ENCODE measurements at places on chromosomes 5 and 9. TPM values are rescaled to one million over a fixed set of nuclear protein-coding genes. Genes with fewer than 3 reads are reported as not detected.

DNA sequence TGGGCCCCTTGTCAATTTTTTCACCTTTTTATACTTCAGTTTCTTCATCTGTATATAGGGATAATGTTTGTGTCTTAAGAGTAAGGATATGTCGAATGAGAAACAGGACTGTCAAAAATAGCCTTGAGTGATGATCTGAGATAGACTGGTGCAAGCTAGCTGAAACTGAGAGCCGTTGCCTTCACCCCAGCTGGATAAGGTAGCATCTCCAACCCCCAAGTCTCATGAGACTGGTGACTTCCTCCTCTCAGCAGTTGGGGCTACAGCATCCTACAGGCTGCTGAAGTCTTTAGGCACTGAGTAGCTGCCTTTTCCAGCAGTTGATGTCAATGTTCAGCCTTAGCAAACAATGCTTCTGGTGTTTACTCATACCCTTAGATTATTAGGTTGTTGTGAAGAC, 330.2 kb downstream of the OSTF1 start:
- no peak overlapping the region for H3K27ac ChIP-seq
- no peak overlapping the region for H3K4me3 ChIP-seq
- no peaks in the 10 kb centered on the region for H3K27me3 ChIP-seq
- no peak for DNase-seq
- H3K4me1 ChIP-seq = no peaks in the 10 kb centered on the region

DNA sequence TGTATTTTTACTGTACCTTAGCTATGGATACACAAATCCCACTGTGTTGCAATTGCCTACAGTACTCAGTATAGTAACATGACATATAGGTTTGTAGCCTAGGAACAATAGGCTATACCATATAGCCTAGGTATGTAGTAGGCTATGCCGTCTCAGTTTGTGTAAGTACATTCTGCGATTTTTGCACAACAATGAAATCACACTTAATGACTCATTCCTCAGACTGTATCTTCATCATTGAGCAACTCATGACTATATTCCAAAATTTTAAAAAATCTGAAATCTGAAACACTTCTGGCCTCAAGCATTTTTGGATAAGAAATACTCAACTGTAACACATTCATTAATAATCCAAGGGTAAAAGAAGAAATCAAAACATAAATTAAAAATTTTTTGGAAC, 666.8 kb upstream of the GRAMD2B start:
- no peak overlapping the region for H3K4me3 ChIP-seq
- no peak overlapping the region for H3K27ac ChIP-seq
- H3K36me3 ChIP-seq = no peaks in the 10 kb centered on the region
- no peaks in the 10 kb centered on the region for H3K27me3 ChIP-seq
- peaks cover 10% of the 10 kb centered on the region for H3K4me1 ChIP-seq

DNA sequence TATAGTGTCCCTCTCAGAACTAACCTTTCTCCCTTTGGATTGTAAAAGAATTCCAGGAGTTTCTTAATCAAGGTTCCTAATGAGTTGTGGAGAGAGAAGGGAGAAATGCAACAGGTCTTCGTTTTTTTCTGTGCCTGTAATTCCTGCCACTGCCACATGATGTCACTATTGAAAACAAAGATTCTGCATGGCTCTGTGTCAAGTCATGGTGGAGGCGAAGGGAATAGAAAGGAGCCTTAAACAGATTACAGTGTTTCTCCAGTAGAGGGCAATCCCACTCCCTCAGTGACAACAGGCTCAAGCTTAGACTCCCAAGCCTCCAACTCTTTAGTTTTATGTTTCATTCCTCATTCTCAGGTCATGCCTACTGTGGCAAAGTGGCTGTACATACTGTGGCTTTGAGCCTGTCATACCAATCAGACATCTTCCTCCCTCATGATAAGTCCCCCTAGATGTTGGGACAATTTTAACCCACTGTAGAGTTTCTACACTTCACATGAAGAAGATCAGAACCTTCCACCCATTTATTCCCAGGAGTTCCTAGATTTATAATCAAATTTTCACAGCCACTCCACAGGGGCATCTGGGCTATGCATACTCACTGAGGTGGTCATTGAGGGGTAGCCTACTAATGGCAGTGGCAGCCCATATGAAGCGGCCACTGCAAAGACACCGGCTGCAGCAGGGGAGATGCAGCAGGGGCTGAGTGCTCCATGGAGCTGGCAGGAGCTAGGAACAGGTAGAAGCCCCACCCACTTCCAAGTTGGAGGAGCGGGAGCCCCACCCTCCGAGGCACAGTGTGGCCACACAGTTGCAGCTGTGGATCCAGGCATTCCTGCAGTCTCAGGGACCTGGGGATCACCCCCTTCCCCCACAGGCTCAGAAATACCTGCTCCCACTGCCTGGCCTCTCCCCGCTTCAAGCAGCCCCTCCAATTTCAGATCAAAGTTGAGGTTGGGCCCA, 97.4 kb upstream of the TRIM32 start:
- H3K27me3 ChIP-seq = no peaks in the 10 kb centered on the region
- no peaks in the 10 kb centered on the region for H3K36me3 ChIP-seq
- peaks cover 5% of the 10 kb centered on the region for H3K4me1 ChIP-seq

DNA sequence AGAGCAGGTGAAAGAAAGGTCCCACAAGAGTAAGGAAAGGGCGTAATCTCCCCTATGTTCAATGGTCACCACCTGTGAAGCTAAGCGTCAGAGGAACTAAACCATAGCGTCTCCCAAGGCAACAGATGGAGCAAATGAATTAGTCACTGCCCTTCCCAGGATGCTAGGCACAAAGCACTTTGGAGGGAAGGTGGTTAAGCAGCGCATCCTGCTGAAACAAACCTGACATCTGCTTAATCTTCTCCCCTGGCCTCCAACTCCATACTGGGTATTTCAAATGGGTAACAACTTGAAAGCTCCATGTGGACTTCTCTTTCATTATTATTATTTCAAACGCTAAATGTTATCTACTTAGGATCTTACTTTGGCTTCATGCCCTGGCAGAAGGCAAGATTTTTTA, 227.3 kb downstream of the MLLT3 start:
- no peak overlapping the region for H3K27ac ChIP-seq
- H3K4me1 ChIP-seq = no peaks in the 10 kb centered on the region
- peak; percentile 1 for DNase-seq
- no peaks in the 10 kb centered on the region for H3K36me3 ChIP-seq
- peaks cover 80% of the 10 kb centered on the region for H3K27me3 ChIP-seq

DNA sequence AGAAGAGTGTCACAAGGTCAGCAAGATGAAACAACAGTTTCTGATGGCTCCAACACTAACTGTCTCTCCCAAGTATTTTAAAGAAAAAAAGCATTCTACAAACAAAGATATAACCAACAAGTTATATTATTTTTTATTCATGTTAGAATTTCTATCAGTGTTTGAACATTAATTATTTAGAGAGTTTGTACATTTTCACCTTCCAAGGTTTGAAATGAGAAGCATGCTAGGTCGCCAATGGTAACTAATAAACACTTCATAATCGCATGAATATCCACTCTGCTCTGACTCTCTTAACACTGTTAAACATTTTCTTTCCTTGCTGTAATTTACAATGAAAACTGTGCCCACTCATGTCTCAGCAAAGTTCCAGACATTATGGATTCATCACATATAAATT, 73.5 kb downstream of the PTCH1 start:
- no peaks in the 10 kb centered on the region for H3K27me3 ChIP-seq
- H3K4me1 ChIP-seq = no peaks in the 10 kb centered on the region
- no peak overlapping the region for H3K27ac ChIP-seq
- DNase-seq = no peak

GRCh38 chr5:127802477-127802865, 99.3 kb downstream of the CCDC192 start:
- no peak overlapping the region for H3K27ac ChIP-seq
- H3K27me3 ChIP-seq = no peaks in the 10 kb centered on the region
- H3K4me3 ChIP-seq = no peak overlapping the region
- H3K36me3 ChIP-seq = no peaks in the 10 kb centered on the region
- DNase-seq = no peak

Gene IL5
- total RNA-seq = not detected

GRCh38 chr5:169545762-169546161, 37.8 kb upstream of the SPDL1 start:
- no peaks in the 10 kb centered on the region for H3K36me3 ChIP-seq
- no peaks in the 10 kb centered on the region for H3K4me1 ChIP-seq
- no peak overlapping the region for H3K27ac ChIP-seq
- H3K4me3 ChIP-seq = no peak overlapping the region
- peaks cover 20% of the 10 kb centered on the region for H3K27me3 ChIP-seq

Gene FABP6
- total RNA-seq = not detected

DNA sequence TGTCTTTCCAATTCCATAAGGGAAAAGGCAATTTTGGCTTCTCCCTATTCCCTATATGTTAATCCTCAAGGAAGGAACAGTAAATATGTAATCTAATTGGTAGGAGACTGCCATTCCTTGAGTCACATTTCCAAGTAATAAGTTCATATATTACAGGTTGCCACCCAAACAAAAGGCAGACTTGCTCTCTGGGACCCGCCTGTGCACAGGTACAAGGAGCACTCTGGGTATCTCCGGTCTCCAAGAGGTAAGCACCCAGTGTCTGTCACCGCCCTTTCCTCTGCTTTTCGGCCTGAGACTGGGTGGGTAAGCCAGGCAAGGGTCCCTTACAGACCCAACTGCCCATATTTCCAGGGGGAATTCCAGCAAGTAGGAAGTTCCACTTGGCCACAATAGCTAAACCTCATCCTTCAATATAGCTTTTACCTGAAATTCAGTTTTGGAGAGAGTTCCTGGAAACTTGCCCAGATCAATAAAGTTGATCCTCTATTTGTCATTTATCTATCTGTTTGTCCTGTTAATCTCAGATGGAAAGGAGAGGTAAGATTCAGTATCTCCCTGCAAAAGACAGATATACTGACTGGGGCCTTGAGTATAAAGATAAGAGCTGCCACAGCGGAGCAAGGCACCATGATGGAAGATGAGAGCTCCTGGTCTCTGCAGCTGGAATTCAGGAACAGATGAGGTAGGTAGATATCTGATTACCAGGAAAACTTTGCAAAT, 81.8 kb downstream of the SUSD1 start:
- H3K36me3 ChIP-seq = no peaks in the 10 kb centered on the region
- no peaks in the 10 kb centered on the region for H3K27me3 ChIP-seq
- no peaks in the 10 kb centered on the region for H3K4me1 ChIP-seq
- H3K27ac ChIP-seq = no peak overlapping the region
- no peak for DNase-seq

- H3K36me3 ChIP-seq = no peaks in the 10 kb centered on the region
- H3K27me3 ChIP-seq = no peaks in the 10 kb centered on the region
- H3K4me1 ChIP-seq = no peaks in the 10 kb centered on the region
- no peak overlapping the region for H3K4me3 ChIP-seq
- H3K27ac ChIP-seq = no peak overlapping the region
Observed at GRCh38 chr5:7087719-7088297, 308.1 kb upstream of the ADCY2 start.

DNA sequence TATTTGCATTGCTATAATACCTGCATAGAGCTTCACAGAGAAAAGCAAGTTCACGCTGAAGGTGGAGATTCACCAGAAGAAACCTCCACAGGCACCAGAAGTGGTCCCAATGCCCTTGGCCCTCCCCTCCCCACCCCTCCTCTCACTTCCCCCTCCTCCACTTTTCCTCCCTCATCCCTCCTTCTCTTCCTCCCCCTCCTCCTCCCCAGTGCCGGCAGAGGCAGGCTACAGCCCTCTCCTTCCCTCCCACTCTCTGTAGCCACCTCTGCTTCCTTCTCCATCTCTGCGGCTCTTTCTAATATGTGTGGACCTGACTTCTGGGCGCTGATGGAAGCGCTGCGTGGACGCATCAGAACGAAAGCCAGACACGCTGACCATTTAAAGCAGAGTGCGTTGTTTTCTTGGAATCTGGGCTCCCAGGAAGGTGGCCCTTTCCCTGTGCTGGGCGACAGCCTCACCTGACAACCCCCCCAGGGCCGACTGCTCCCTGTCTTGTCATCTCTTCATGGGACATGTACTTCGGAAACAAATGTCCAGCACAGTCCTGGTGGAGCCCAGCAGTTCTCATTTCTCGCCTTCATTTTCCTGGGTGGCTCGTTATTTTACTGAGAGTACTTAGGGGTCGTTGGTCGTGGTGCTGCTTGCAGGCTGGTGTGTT, 29.5 kb downstream of the NDUFS6 start:
- no peaks in the 10 kb centered on the region for H3K36me3 ChIP-seq
- no peak overlapping the region for H3K27ac ChIP-seq
- peaks cover 12% of the 10 kb centered on the region for H3K27me3 ChIP-seq
- no peak overlapping the region for H3K4me3 ChIP-seq
- H3K4me1 ChIP-seq = no peaks in the 10 kb centered on the region

DNA sequence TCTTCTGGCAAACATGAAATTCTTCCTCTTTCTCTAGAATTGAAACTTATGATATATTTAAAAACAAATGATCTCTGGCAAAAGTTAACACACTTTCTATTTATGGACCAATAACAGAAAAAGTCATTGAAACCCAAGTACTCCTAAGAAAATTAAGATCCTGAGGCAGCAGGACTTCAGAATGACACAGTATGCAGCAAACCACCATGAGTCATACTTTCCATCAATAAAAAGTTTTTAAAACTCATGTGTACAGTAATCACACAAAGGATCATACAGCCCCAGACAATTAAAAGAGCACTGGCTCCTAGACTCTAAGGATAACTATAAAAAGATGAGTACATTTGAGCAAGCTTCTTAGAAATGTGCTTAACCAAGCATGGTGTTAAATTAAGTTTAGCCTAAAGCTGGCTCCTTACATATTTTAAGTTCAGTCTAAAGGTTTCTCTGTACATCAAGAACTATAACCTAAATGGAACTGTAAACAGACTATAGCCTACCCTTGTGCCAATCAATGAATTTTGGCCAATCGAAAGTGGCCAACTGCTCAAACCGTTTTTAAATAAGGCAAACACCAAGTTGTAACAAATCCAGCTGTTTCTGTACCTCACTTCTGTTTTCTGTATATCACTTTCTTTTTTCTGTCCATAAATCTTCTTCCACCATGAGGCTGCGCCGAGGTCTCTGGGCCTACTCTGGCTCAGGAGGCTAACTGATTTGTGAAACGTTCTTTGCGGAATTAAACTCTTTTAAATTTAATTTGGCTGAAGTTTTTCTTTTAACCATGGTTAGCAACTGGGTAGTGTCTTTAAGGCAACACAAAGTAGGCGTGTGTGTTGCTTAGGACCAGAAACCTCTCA, 232.1 kb upstream of the PIK3R1 start:
- peaks cover 13% of the 10 kb centered on the region for H3K4me1 ChIP-seq
- H3K27ac ChIP-seq = no peak overlapping the region
- H3K4me3 ChIP-seq = no peak overlapping the region
- H3K27me3 ChIP-seq = no peaks in the 10 kb centered on the region
- H3K36me3 ChIP-seq = no peaks in the 10 kb centered on the region

DNA sequence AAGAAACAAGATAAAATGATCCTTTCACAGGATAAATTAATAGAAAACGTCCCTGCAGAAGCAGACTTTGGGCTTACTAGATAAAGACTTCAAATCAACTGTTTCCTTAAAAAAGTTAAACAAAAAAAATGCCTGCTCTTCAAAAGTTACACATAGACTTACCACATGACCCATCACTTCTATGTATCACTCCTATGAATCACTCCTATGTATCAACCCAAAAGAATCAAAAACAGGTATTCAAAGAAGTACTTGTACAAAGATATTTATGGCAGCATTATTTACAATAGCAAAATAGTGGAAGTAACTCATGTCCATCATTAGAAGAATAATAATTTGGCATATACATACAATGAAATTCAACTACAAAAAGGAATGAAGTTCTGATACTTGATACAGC, 56.3 kb upstream of the PRDM9 start:
- peaks cover 28% of the 10 kb centered on the region for H3K4me1 ChIP-seq
- no peaks in the 10 kb centered on the region for H3K27me3 ChIP-seq
- DNase-seq = no peak
- H3K4me3 ChIP-seq = no peak overlapping the region

- H3K27me3 ChIP-seq = no peaks in the 10 kb centered on the region
- DNase-seq = peak; percentile 59
- no peak overlapping the region for H3K4me3 ChIP-seq
- H3K4me1 ChIP-seq = peaks cover 13% of the 10 kb centered on the region
- peaks cover 28% of the 10 kb centered on the region for H3K36me3 ChIP-seq
- H3K27ac ChIP-seq = no peak overlapping the region
Observed at GRCh38 chr5:140988100-140988499, 21.8 kb downstream of the PCDHAC2 start.

Measured in MCF 10A (cell line).